ENCODE measurements at places on chromosomes 4 and X.

- DNase-seq, result no peak
These were observed 45.0 kb upstream of the NR3C2 start for GRCh38 chr4:148487181-148487580.

- DNase-seq, result no peak
These were observed 42.2 kb upstream of the CXCL8 start for GRCh38 chr4:73698217-73698616.

GRCh38 chrX:125651426-125651825 is 331.8 kb downstream of the TEX13C start:
- no peak for DNase-seq

GRCh38 chr4:14829795-14830194 is 172.5 kb upstream of the CPEB2 start:
- no peak for DNase-seq

DNA sequence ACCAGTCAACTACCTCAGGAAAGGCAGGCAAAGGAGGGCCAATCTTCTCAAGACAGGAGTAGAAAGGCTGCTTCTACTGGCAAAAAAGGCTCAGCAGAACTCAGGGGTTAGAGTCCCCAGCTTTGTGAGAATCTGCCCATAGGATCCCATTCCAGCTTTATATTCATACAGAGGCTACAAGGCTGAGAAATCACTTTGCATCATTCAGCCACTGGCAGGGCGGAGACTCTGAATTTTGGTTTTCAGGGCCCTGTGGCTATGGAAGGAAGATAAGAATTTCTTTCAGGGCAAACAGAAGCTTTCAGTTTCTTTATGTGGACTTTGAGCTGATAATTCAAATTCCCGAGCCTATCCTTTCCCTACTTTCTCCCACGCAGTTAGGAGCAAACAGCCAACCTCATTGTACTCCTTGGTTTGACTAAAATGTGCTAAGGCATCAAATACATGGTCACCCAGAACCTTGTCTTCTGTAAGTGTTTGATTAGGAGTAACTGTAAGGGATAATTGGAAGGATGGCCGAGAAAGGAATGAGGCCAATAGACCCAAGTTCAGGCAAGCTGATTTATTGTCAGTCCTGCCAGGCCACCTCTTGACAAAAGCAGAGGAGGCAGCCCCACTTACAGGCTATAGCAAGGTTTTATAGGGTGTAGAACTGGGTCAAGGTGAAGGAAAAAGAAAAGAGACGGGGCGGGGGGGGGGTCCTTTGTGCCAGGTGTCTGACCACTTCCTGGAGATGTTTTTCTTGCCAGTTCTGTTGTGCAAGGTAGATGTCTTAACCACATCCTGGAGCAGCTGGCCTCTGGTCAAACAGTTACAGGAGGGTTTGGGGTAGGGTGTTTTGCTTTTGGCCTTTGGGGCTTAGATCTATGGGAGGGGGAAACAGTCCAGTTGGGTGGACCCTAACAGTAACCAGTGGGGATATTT is 165.3 kb upstream of the PPP1R2C start:
- no peak for DNase-seq

DNA sequence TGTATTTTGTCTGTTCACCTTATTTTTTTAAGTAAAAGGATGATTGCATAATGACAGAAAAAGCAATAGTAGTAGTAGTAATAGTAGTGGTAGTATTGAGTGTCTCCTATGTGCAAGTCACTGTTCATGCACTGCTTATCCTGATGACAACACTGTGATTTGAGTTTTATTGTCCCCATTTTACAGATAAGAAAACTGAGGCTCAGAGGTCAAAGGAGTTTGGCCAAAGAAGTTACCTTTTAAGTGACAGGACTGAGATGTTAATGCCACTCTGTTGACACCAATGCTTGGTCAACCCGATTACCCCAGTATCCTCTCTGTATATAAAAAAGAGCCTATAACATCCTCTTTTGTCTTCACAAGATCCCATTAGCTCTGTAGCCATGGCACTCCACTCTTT is 100.5 kb upstream of the FRMPD3 start:
- no peak for DNase-seq

DNA sequence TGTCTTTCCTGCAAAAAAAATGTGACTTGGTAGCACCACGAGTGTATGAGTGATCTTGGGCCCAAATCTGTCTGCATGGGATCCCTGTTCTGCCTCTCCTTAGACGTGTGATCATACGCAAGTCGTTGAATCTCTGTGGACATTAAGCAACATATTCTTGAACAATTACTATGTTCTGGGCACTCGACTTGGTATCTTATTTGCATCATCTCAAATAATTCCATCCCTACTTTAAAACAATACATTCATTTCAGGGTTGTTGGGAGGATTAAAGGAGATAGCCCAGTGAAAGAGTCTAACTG is 145.4 kb upstream of the CPEB2 start:
- DNase-seq, result no peak

DNA sequence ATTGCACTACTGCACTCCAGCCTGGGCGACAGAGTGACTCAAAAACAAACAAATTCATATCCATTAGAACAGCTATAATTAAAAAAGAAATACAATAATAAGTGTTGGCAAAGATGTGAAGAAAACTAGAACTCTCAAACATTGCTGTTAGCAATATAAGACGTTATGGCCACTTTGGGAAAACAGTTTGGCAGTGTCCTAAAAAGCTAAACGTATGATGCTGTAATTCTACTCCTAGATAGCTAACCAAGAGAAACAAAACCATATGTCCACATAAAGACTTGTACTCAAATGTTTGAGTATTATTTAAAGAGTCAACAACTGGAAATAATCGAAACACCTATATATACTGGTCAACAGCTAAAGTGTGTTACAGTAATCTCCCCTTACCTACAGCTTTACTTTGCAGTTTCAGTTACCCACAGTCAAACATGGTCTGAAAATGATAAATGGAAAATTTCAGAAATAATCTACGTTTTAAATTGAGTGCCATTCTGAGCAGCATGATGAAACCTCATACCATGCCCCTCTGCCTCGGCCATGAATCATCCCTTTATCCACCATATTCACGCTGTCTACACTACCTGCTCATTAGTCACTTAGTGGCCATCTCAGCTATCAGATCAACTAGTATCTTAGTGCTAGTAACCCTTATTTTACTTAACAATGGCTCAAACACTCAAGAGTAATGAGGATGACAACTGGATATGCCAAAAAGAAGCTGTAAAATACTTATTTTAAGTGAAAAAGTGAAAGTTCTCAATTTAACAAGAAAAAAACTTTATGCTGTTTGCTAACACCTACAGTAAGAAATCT is 4.9 kb downstream of the ELF2 start:
- no peak for DNase-seq

GRCh38 chr4:159150821-159151390 is 48.0 kb downstream of the RAPGEF2 start:
- no peak for DNase-seq

DNA sequence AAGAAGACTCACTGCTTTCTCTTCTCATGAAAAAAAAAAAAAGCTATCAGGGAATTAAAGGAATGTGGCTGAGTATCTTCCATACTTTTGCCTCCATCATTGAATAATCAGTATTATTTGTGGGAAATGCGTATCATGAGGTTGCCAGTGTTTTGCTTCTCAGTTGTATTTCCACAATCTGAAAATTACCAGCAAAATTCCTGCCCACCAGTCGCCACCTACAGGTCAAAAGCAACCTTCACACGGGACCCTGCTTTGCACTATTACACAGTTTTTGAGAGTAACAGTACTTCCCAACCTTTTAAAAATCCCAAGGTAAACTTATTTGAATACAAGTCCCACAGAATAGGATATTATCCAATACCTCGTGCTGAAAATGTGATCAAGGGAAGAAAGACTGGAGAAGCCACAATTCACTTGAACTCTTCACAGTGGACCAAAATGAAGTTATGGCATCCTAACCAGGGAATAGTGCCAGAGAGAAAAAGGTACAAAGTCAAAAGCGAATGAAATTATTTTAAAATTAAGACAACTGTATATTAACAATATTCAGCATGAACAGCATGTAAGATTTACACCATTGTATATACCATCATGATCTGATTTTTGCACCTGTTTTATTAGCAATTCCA is 30.4 kb downstream of the PGRMC1 start:
- DNase-seq, result no peak

DNA sequence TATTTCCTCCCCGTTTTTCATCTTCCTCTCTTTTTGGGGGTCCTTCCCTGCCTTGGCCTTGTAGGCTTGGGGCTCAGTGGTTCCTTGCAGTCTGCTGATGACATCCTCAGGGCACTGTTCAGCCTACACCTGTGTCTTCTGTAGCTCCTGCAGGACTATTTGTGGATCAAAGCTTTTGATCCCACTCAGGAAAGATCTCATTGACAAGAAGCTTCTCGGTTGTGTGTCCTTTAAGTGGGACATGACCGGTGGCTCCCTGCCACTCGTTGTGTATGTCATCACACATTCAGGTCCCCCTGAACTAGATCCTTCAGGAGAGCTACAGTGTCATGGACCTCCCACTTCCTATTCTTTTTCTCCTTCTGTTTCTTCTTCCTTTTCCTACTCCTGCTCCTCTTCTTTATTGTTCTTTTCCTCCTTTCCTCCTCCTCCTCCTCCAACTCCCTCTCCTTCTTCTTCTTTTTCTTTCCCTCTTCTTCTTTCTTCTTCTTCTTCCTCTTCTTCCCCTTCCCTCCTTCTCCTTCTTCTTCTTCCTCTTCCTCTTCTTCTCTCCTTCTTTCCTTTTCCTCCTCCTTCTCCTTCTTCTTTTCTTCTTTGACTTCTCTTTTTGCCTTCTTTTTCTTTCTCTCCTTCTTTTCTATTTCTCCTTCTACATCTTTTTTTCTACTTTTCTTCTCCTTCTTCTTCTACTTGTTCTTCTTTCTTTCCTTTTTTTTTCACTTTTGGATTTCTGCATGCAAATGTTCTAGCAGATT is 67.8 kb downstream of the NBDY start:
- no peak for DNase-seq

GRCh38 chr4:96974295-96974694 is 1134.4 kb downstream of the PDHA2 start:
- DNase-seq, result no peak

DNA sequence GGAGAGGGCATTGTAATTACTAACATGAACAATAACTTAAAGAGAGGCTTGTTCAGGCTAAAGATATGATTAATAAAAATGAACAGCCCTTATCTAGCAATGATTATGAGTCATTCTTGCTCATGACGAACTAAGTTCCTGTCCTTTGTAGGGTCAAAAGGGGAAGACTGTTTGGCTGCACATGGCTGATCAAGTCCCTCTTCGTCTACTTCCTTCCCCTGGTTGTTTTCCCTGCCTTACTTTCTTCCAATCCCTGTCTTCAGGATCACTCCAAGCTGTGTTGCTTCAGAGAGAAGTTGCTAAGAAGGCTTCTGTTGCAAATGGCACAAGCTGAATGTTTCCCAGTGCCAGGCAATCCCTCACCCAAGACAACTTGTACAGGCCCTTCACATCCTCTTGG is 115.0 kb upstream of the HS3ST1 start:
- no peak for DNase-seq

DNA sequence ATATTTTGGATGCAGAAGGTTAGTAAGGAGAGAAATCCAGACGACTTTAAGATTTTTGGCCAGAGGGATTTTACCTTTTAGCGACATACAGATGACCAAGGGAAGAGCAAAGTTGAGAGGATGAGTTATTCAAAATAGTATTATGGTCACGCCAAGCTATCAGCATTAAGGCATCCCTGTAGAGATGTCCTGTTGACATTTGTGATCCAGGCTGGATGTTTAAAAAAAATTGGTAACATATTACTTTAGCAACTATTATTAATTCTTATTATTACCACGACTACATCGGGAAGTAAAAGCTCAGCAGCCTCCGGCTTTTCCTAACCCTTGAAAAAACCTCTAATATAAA is 562 bp upstream of the OSTC start:
- DNase-seq, result no peak

- no peak for DNase-seq
These were observed 135.6 kb upstream of the EPHA5 start for GRCh38 chr4:65805936-65806335.

GRCh38 chrX:14616301-14616700 is 87.0 kb downstream of the GLRA2 start:
- no peak for DNase-seq

DNA sequence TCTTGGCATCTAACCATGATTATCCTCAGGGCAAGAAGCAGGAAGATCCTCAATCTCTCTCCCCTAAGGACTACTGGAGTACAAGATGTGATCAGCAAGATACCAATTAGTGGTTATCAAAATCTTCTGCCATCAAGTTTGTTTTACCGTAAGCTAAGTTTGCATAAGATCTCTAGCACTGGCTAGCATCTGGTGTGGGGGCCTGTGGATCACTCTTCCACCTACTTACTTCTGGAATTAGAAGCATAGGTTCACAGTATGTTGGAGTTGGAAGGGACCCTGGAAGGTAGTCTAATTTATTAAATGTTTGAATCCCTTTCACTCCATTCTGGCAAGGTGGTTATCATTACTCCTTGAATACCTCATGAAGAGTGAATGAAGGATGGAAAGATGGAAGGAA is 93.3 kb upstream of the BANK1 start:
- no peak for DNase-seq

- no peak for DNase-seq
These were observed 15.3 kb upstream of the SLC10A4 start for GRCh38 chr4:48467891-48468290.

- DNase-seq, result no peak
These were observed 5.7 kb upstream of the XK start for GRCh38 chrX:37679888-37680287.

- DNase-seq, result no peak
These were observed 4.1 kb downstream of the S100G start for GRCh38 chrX:16654093-16654492.

DNA sequence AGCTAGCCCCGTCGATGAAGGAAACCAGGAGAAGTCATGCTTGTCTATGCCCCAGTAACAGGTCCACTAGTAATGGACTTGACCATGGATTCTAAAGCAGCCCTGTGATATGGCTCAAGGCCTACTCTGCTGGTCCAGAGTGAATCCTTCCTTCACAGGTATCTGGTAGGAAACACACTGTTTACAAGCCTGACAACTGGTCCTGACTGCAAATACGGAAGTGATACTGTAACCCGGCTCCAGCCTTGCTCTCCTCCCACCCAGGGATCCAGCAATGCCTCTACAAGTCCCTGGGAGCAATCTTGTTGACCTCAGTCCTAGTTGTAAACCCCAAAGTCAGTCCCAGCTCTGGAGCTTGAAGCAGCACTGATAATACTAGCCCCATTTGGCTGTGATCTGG is 239.2 kb upstream of the GRID2 start:
- DNase-seq, result no peak

- no peak for DNase-seq
These were observed at the start of gene PABPC4L for GRCh38 chr4:134201216-134202161. PABPC4L (minus strand) TSS chr4:134201789; CDS start chr4:134201019, 770 bp downstream.

DNA sequence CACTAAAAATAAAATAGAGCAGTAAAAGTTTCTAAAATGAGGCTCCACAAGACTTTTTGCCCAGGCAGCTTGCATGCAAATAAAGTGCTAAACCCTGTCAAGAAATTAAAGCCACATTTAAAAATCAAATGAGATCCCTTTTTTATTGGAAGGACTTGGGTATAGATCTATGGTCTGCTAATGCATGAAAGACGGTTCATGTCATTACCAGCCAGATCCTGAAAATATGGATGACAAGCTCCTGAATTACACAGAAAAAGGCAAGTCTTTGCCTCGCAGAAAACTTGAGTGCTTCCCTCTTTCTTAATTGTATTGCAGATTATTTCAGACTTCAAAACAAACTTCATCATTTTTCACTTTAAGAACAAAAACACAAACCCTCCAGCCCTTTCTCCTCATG is 169.6 kb downstream of the LDB2 start:
- no peak for DNase-seq

GRCh38 chr4:37001688-37002436 is 242.7 kb upstream of the NWD2 start:
- no peak for DNase-seq

GRCh38 chr4:189870511-189871234 is 70.0 kb upstream of the FRG1 start:
- no peak for DNase-seq

All from activated CD4-positive, alpha-beta T cell treated with anti-CD3 and anti-CD28 coated beads for 1 hour (primary cell).